ENCODE measurements at places on chromosomes 6 and 20.
A peak's percentile ranks its signal among the peaks of the same experiment; 100 is the strongest.

- DNase-seq, result no peak
Observed at GRCh38 chr6:5141046-5141445, 55.9 kb downstream of the PPP1R3G start.

GRCh38 chr6:63882208-63882607 is 246.6 kb downstream of the PHF3 start:
- no peak for DNase-seq

GRCh38 chr6:117617210-117618035 is 15.1 kb upstream of the GOPC start:
- no peak for DNase-seq

GRCh38 chr20:37928996-37929682 is 26.2 kb downstream of the VSTM2L start:
- no peak for DNase-seq

- peak; percentile 80 for DNase-seq
Observed at GRCh38 chr20:16922834-16923233, 174.7 kb downstream of the OTOR start.

DNA sequence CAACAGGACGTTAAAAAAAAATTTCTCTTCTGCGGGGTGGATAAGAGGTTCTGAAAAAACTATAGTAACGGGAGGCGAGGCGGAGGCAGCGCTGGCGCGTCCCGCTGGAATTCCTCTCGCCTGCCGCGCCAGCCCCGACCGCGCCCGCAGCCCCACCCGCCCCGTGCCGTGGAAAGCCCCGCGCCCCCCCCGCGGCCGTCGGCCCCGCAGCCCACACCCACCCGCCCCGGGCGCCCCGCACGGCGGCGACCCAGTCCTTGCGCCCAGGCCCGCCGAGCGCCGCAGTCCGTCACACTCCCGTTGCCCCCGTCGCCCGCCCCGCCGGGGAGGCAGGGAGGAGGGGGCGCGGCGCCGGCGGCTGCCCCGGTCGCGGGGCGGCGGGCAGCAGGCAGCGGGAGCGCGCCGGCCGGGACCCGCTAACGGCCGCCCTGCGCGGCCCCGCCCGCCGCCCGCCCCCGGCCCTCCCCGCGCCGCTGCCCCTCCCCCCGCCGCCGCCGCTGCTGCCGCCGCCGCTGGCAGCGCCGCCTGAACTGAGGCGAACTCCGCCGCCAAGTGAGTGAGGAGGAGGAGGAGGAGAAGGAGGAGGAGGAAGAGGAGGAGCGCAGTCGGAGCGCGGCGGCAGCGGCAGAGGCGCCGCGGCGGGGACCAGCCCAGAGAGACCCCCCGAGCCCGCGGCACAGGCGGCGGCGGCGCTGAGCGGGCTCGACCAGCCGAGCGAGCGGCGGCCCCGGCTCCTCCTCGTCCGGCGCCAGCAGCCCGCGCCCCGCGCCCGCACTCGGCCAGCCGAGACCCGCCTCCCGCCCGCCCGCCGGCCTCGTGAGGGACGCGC is at the start of gene QKI:
Gene QKI (plus strand): TSS at position 602 of the 829 bp plus-strand sequence. CDS start 476 bp downstream, outside the sequence.
- DNase-seq, result peak; percentile 50

- DNase-seq, result no peak
Observed at GRCh38 chr6:18213439-18213838, 50.9 kb downstream of the DEK start.

- no peak for DNase-seq
Observed at GRCh38 chr20:11948806-11949205, 31.1 kb downstream of the BTBD3 start.

GRCh38 chr6:112184951-112185350 is 69.4 kb downstream of the LAMA4 start:
- DNase-seq, result no peak

GRCh38 chr6:33945931-33946330 is 142.1 kb upstream of the MLN start:
- no peak for DNase-seq
